Islet precursor cell (in vitro differentiated cells): ENCODE measurements at places on chromosomes 12 and 14.

DNA sequence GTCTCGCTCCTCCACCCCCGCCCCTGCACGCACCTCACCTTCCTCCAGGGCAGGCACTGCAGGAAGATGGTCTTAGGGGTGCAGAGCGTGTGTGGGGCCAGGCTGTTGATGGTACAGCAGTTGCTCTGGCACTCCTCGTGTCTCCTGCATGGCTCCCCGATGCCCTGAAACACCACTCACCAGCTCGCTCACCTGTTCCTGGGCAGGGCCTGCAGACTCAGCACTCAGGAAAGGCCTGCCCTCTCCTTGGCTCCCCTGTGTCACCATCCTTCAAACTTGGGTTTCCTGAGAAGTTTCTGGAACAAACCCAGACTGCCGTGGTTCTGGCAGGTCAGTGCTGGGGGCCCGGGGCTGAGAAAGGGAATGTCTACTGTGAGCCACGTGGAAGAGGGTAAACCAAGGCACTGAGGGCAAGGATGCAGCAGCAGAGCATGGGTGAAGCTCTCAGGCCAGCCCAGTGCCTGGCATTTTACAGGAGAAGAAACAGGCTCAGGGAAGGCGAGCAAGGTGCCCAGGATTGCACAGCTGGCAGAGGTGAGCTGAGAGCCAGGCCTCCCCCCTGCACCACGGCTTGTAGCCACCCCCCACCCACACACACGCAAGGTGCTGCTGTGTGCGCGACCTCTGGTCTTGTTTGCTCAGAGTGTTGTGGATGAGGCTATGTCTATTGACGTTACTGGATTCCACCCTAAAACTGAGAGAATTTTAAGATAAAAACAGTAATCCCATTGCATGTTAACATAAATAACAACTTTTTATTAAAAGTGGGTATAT lies 5.5 kb downstream of the LRCOL1 start:
- DNase-seq: peak; percentile 51

DNA sequence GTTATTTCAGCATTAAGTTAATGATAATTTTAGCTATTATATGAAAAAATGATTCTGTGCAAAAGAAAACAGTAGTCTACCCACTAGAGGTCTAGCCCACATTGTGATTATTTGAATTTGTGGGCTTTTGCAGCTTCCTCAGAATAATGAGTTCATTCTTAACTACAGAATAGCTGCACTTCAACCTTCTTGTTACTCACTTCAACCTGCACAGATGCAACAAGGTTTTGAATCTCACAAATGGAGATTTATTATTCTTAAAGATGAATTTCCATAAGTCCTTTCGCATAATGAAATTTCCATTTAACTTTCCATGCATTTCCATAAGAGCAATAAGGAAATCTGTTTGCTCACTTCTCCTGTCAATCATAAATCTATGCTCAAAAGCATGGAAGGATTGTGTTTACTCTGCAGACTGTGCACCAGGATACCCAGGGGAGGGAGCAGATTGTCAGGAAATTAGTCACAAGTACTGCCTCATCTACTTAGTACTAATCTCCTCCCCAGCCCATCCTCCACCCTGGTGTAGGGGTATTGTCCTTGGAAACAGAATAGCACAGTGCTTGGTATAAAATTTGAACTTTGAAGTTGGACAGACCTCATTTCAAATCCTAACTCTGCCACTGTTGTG lies 24.1 kb downstream of the PTGER2 start:
- no peak for DNase-seq

DNA sequence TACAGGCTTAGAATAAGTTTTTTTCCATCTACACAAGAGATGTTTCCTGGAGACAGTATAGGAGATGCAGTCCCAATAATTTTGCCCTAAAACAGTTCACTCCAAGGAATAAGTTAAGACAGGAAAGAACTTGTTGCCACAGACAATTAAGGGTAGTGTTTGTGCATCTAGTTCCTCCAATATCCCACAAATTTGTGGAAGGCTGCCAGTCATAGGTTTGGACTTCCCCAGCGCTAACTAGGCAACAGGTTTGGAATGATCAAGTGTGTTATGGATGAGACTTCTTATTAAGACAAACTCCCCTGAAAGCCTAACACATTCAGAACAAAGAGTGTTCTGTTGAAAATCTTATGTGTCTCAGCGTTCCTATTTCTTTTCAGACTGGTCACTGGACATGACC lies 611.0 kb downstream of the CCER1 start:
- DNase-seq: no peak

GRCh38 chr14:55133416-55133815 lies 4.4 kb downstream of the LGALS3 start:
- no peak for DNase-seq

GRCh38 chr14:99232714-99233214 lies 39.2 kb downstream of the BCL11B start:
- DNase-seq: no peak

- no peak for DNase-seq
Measured at GRCh38 chr12:104695453-104696148, 238.9 kb downstream of the CHST11 start.
